ENCODE measurements at places on chromosomes 4 and X.

DNA sequence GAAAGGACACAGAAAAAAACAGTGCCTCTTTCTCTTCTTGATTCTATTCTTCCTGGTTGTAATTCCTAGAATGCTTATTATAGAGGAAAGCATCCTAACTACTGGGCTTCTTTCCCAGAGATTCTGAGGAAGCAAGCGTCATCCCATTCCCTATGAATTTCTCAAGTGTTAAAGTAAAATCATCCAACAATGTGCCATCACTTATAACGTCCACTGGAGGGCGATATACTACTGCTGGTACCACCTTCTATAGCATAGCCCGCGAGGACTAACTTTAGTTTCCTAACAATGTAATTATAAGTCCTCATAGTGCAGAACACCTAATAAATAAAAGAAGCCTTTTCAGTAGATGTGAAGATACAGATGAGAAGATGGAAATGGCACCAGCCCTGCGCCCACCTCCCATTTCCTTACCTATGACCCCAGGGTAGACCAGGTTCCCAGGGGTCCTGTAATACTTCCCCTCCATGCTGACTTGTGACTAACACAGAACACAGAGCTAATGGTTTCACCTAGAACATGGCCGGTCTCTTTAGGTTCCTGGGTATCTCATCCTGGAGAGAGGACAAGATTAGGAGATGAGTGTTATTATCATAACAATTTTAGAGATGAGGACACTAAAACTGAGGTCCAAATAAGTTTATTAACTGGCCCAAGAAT lies 4.2 kb downstream of the CENPVL3 start:
- DNase-seq = no peak

DNA sequence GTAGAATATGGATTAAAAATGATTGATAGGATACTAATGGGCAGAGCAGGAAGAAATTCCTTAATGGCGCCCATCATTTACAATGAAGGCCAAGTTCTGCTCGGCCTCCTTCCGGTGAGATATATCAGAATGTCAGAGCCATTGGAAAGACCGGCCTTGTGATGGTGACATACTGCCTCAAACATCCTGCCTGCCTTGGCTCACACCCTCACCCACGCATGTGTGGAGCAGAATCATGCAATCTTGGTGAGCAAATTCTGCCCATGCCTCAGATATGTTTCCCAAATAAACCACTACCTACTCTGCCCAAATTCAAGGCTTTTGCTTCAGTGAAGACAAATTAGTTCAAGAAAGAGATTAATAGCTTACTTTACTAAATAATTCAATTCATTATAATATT lies 163.3 kb downstream of the MID1 start:
- DNase-seq = no peak

GRCh38 chr4:47271291-47271690 lies 192.2 kb downstream of the COMMD8 start:
- no peak for DNase-seq

DNA sequence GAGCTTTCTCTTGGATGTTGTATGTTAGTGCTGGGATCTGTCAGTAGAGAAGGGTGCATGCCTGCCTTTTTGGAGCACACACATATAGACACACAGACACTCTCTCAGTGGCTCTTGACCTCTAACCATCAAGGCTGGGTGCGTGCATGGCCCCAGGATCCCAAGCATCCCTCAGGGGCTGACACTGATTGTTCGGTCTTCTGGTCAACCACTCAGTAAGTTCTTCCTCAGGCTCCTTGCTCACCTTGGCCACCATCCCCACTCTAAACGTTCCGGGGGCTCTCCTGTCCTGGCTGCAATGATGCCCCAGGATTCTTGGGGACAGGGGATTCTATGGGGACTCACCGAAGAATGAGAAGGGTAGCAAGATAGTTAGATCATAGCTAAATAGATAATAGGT lies 179.6 kb downstream of the SHOX start:
- no peak for DNase-seq

- DNase-seq = peak; percentile 38
Measured at GRCh38 chrX:11787564-11787963, 29.5 kb downstream of the MSL3 start.

DNA sequence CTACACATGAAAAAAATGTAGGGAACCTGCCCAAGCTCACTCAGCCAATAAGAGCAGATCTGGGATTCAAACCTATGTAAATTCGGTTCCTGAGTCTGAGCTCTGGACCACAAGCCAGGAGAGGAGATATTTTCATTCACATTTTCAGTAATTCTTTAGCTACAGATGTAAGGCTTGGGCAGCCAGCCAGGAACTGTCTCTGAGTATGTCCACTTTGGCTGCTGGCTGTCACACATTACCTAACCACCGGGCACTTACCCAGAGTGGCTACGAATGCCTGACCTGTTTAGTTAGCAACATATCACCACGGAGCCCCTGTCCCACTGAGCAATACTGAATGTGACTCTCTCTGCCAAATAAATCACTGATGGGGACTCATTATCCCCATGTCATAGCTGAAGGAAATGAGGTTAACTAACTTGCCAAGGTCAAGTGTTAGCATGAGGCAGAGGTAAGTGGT lies 15.3 kb downstream of the USP46 start:
- DNase-seq = no peak

GRCh38 chrX:14673236-14673635 lies 143.9 kb downstream of the GLRA2 start:
- DNase-seq = no peak

DNA sequence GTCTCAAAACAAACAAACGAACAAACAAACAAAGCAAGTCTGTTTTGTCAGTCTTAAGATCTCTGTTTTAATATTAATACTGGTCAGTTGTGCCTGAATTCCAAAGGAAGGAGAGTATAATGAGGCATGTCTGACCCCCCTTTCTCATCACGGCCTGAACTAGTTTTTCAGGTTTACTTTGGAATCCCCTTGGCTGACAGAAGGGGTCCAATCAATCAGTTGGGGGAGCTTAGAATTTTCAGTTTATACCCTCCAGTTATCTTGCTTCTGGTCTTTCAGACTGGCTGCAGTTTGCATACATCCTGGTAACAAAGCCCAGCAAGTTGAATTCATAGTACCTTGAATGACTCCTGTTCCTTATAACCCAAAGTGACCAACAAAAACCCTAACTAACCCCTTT lies 41.1 kb downstream of the TBC1D9 start:
- no peak for DNase-seq

GRCh38 chr4:102787096-102787881 lies 26.5 kb upstream of the MANBA start:
- DNase-seq = no peak

DNA sequence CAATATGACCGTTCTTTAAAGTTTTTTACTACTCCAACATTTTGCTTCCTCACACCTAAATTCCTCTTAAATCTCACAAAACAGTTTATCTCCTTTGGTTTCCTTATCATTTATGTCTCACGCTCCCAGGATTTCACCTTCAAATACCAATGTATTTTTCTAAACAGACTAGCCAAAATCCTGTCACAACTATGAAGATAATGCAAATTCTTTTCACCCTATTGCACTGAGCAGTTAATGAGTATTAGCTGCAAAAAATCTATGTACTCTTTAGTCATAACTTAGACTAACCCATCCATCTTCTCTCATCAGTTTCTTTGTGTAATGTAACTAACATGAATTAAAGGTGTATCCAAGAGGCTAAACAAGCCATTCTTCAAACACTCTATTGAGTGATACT lies 151.3 kb downstream of the COMMD8 start:
- DNase-seq = no peak

DNA sequence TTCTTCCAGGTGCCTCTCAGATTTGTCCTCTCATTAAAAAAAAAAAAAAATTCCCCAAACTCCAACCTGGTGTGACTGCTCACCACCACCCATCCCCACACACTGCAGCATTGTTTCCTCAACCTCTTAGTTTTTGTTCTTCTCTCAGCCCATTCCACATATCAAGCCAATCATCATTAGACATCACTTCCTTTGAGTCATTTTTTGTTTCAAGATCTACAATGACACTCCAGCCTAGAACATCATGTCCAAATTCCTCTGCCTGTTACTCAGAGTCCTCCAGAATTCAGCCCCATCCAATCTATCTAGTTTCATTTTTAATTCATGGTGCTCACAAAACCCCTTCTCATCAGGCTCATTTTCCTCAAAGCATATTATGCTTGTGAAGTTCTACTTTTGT lies 262.5 kb upstream of the TEX13A start:
- no peak for DNase-seq

- no peak for DNase-seq
Measured at GRCh38 chr4:25310803-25311166, 1.8 kb upstream of the ZCCHC4 start.

GRCh38 chr4:74190919-74191397 lies 33.0 kb downstream of the MTHFD2L start:
- no peak for DNase-seq

DNA sequence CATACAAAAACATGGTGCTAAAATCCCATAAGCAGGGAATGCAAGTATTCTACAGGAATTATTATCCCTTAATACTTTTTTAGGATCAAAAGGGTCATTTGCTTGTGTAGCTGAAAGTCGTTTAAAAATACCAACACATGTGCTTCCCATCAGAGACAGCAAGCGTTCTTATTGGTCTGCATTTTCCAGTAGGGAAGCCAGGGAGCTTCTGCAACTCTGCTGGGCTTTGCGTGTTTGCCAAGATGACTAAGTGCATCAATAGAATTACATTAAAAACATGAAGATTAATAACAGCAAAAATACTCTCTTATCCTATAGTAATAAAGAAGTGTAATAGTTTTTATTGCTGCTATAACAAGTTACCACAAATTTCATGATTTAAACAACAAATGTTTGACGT lies 111.2 kb downstream of the QDPR start:
- no peak for DNase-seq

GRCh38 chr4:121842862-121843261 lies 19.2 kb upstream of the CCNA2 start:
- no peak for DNase-seq

DNA sequence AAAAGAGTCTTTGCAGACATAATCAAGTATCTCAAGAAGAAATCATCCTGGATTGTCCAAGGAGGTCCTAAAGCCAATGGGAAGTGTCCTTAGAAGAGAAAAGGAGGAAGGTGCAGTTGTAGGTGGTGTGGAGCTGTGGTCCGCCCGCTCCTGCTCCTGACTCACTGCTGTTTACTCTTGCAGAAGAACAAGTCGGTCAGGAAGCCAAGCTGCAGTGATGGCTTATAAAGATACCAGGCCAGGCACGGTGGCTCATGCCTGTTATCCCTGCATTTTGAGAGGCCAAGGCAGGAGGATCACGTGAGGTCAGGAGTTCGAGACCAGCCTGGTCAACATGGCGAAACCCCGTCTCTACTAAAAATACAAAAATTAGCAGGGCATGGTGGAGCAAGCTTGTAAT lies 66.4 kb upstream of the ATP6AP2 start:
- no peak for DNase-seq

DNA sequence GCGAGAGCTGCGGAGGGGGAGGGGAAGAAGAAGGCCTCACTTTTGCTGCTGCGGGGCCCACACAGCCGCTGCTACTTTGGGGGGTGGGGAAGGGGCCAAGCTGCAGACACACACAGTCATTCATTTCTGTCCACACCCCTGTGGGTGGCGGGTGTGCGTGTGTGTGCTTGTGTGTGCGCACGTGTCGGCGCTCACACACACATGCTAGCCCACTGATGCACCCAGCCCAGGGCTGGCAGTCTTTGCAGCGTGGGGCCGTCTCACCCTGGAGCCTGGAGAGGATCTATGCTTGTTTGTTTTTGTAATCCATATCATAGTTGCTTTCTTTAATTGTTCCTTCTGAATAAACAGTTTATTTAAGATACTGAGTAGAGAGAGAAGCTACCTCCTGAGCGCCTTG lies 4.0 kb downstream of the DUSP9 start:
- DNase-seq = no peak

Measured in activated CD8-positive, alpha-beta memory T cell treated with anti-CD3 and anti-CD28 coated beads for 4 hours (primary cell).